Bone marrow (tissue), 2 donors: ENCODE measurements at places on chromosomes 3 and 15.

- DNase-seq: no peak
Observed at GRCh38 chr15:57675481-57676181, 30.9 kb upstream of the POLR2M start.

GRCh38 chr3:11613851-11614487 is 29.7 kb downstream of the VGLL4 start:
- no peak for DNase-seq

DNA sequence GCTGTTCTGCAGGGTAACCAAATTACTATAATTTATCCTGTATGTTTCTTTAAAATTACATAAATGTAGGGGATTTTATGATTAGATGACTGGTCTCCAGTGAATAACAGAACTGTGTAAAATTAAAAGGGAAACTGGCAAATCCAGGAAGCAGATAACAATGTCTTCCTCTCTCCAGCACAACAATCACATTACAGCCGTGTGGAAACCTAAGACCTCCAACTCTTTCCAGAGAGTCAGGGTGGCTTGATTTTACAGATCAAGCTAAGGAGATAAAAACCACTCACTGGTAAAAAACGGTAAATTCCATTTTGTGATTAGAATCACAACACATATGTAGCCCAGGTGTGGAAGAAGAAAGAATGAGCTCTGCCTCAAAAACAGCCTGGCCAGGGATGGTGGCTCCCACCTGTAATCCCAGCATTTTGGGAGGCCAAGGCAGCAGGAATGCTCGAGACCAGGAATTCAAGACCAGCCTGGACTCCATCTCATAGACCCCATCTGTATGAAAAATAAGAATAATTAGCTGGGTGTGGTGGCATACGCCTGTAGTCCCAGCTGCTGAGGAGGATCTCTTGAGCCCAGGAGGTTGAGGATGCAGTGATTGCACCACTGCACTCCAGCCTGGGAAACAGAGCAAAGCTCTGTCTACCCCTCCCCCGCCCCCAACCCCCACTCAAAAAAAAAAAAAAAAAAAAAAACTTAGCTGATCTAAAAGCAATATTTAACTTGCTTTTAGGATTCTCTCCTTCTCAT is 29.0 kb downstream of the IL17RD start:
- DNase-seq: no peak

- DNase-seq: no peak
Observed at GRCh38 chr15:98812716-98813446, 164.5 kb downstream of the IGF1R start.

DNA sequence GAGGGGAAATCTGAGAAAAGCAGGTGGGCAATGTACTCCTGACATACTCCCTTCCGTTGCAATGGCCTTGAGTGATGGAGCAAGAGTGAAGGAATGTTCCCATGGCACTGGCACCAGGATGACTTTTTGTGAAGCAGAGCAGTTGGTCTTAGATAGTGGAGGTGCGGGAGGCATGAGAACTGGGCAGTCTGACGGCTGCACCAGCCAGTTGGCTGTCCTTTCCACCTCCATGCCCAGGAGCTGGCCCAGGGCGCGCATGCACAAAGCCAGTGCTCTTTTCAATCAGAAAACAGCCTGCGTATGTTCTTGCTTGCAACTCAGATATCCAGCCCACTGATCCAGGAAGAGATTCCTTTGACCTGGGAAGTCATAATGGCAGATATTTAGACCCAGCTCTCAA is 136.8 kb downstream of the PGPEP1L start:
- DNase-seq: no peak

DNA sequence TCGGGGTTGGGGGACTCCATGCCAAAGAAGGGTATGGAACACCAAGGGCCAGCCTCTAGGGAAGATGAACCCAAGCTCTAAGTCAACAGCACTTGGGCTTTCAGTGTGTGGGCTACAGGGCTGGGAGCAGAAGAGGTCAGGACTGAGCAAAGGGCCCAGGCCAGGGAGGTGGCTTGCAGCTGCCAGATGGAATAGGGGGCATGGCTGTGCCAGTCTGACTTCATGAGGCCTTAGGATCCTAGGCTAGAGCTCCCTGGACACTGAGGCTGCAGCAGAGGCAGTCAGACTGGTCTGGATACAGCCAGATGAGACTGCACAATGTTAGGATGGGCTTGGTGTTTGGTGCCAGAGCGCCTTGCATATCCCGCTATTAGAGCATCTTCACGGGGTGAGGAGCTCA is 3.8 kb downstream of the RASGRF1 start:
- DNase-seq: no peak

- no peak for DNase-seq
Observed at GRCh38 chr15:51798281-51798680, 31.2 kb upstream of the TMOD3 start.

DNA sequence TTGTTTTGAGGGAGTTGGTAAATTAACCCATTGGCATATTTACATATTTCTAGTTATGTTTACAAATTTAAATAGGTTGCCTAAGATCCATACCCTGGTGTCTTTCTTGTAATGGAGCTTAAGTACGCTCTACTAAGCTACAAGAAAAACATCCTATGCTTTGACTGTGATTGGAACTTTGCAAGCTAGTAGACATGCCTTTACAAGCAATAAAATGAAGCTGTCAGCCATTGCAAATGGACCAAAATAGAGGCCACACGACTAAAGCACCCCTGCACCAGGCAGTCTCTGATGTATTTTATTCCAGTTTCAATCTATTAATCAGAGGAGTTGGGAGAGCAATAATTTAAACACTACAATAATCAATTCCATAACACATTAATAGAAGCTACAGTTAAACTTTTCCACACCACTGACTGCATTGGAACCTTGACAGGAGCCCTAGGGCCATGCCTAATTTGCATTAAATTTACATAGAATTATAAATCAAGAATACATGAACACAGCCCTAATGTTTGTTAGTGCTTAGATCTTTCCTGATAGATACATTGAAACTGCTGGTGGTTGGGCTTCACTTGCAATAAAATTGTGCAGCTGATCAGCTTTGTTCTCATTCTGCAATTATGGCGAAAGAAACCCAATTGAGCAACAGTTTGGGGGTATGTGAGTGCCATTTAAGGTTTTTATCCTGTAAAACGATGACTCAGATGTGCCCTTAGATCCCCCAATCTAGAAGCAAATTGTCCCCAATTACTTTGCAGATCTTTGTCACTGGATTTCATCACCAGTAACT is 360.1 kb downstream of the LSAMP start:
- DNase-seq: no peak

GRCh38 chr15:41438206-41438605 is 21.3 kb downstream of the RTF1 start:
- DNase-seq: no peak

- no peak for DNase-seq
Observed at GRCh38 chr3:152964911-152965609, 130.1 kb downstream of the P2RY1 start.
